Mammary epithelial cell (primary cell): ENCODE measurements at places on chromosomes 7 and 10. TPM values are rescaled to one million over a fixed set of nuclear protein-coding genes. Genes with fewer than 3 reads are reported as not detected.
A peak's percentile ranks its signal among the peaks of the same experiment; 100 is the strongest.

DNA sequence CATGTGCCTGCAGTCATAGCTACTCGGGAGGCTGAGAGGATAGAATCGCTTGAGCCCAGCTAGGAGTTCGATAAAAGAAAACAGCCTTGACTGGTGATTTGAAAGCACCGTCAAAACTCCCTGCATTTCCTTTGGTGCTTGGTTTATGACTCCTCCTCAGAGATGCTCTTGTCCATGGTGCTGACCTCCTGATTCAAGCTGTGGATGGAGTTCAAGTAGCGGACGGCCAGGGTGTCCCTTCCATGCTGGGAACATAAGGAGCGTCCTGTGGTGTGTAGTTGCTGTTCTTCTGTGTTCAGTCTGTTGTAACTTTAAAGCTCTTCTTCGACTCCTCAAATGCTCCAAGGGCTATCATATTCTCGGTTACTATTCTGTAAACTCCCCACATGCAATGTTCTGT lies 382.5 kb upstream of the KIAA1217 start:
- DNase-seq, result peak; percentile 30

GRCh38 chr10:72243822-72244437 lies 27.9 kb upstream of the ASCC1 start:
- peak; percentile 36 for DNase-seq

PRPF18 gene
- 23.0 TPM for total RNA-seq

IDI1 gene
- total RNA-seq, result 23.4 and 80.3 TPM in 2 replicates

MSANTD7 gene
- 14.1 and 15.1 TPM in 2 replicates for total RNA-seq
